HepG2 (cell line): ENCODE measurements at places on chromosomes 3 and 15. TPM values are rescaled to one million over a fixed set of nuclear protein-coding genes. Genes with fewer than 3 reads are reported as not detected.

Gene NR2E3
- not detected in 2 replicates for total RNA-seq

Gene ST8SIA2
- total RNA-seq: not detected in 2 replicates

Gene FMN1
- 0.60 and 0.81 TPM in 2 replicates for total RNA-seq

Gene KBTBD8
- 7.6 and 16.2 TPM in 2 replicates for total RNA-seq

Gene SLC15A2
- total RNA-seq: 0.41 and 1.0 TPM in 2 replicates

Gene PLAAT1
- not detected in 2 replicates for total RNA-seq

Gene ISL2
- 2.5 and 5.1 TPM in 2 replicates for total RNA-seq

Gene AHSG
- total RNA-seq: 916 and 2,043 TPM in 2 replicates

Gene TUSC7
- total RNA-seq: not detected in 2 replicates

Gene OXSM
- 14.1 and 18.2 TPM in 2 replicates for total RNA-seq

Gene GABRB3
- not detected in 2 replicates for total RNA-seq

Gene CDCP1
- total RNA-seq: 0.14 and 0.18 TPM in 2 replicates

Gene C2CD4A
- 0.17 and 0.20 TPM in 2 replicates for total RNA-seq

Gene ZNF860
- total RNA-seq: 0.55 and 0.66 TPM in 2 replicates

Gene PRTG
- 17.1 and 22.3 TPM in 2 replicates for total RNA-seq

Gene ATP8B4
- total RNA-seq: 0.18 and 0.69 TPM in 2 replicates
